GM23338 (cell line): ENCODE measurements at places on chromosomes 3 and 15. TPM values are rescaled to one million over a fixed set of nuclear protein-coding genes. Genes with fewer than 3 reads are reported as not detected.

GRCh38 chr15:89018207-89018606 lies 70.0 kb upstream of the ABHD2 start:
- H3K27ac ChIP-seq = no peak overlapping the region
- H3K36me3 ChIP-seq = peaks cover 9% of the 10 kb centered on the region; the same call in 1 of the 2 replicates
- peaks cover 34% of the 10 kb centered on the region for H3K4me1 ChIP-seq
- DNase-seq = no peak
- peaks cover 9% of the 10 kb centered on the region; the same call in 1 of the 2 replicates for H3K27me3 ChIP-seq

GRCh38 chr3:60812502-60812901 lies 438.8 kb downstream of the FHIT start:
- no peaks in the 10 kb centered on the region for H3K4me1 ChIP-seq
- H3K27me3 ChIP-seq = no peaks in the 10 kb centered on the region
- no peak for DNase-seq

Gene BUB1B
- total RNA-seq = 113 and 160 TPM in 2 replicates

Gene ADIPOQ
- total RNA-seq = not detected in 2 replicates

- H3K27ac ChIP-seq = no peak overlapping the region
- H3K36me3 ChIP-seq = no peaks in the 10 kb centered on the region
- no peaks in the 10 kb centered on the region for H3K27me3 ChIP-seq
These were observed 20.7 kb downstream of the HGD start for GRCh38 chr3:120661106-120661905.

Gene MUSTN1
- total RNA-seq = 1.4 TPM in 1 of 2 replicates, not detected in the other

DNA sequence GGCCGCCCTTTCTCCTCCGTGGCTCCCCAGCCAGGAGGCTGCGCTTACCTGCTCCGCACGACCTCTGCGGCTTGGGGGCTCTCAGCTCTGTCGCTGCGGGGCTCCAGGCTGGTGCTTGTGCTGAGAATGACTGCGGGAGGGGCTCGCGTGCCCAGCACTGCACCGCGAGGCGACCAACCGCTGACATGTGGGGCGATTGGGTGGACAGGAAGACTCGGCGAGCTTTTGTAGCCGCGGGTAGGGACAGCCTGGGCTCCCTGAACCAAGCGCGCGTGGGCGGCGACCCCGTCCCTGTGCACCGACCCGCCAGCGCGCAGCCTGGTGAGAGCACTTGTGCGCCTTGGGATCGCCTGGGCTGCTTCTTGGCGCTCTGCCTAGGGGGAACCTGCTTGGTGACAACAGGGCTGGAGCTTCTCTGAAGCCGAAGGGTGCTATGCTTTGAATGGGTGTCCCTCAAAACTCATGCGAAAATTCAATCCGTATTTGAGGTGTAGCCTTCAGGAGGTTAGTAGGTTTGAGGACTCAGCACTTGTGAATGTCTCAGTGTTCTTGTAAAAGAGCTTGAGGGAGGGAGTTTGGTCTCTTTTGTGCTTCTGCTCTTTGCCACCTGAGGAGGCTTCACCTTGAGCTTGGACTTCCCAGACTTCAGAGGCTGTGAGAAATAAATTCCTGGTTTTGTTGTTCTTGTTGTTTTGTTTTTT lies 50.4 kb downstream of the IL12A start:
- H3K27ac ChIP-seq = no peak overlapping the region
- H3K27me3 ChIP-seq = peaks cover 18% of the 10 kb centered on the region
- peaks cover 3% of the 10 kb centered on the region; the same call in 1 of the 2 replicates for H3K36me3 ChIP-seq
- H3K4me3 ChIP-seq = peak overlapping the region; percentile 64

DNA sequence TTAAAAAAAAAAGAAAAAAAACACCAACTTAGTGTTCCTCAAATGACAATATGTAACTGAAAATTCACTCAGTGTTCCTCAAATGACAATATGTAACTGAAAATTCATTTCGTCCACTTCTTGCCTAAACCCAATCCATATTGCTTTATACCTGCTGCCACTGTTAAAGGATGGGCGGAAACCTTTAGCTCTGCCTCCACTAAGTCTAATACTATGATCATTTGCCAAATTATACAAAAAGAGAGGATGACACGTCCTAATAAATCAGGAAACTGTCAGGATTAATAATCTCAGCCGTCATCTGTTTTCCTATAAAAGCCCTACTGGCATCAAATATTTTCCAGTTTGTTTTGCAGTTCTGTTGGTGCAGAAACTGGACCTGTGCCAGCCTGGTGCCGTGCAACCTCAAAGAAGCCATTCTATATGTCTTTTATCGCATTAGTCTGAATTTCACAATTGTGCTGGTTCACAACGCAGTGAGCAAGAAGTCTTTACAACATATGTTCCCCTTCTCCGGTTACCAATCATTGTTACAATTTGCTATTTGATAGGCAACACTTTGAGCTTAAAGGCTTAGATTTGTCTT lies 160.4 kb upstream of the KCNH8 start:
- H3K27ac ChIP-seq = no peak overlapping the region
- H3K4me3 ChIP-seq = no peak overlapping the region
- H3K27me3 ChIP-seq = no peaks in the 10 kb centered on the region
- no peaks in the 10 kb centered on the region for H3K36me3 ChIP-seq

GRCh38 chr3:177405191-177405672 lies 207.9 kb upstream of the TBL1XR1 start:
- H3K4me1 ChIP-seq = peaks cover 5% of the 10 kb centered on the region
- no peak for DNase-seq
- H3K36me3 ChIP-seq = no peaks in the 10 kb centered on the region
- no peaks in the 10 kb centered on the region for H3K27me3 ChIP-seq
- no peak overlapping the region for H3K27ac ChIP-seq

GRCh38 chr15:52480990-52481389 lies 47.7 kb downstream of the MYO5A start:
- H3K27ac ChIP-seq = no peak overlapping the region
- peaks cover 14% of the 10 kb centered on the region; the same call in 1 of the 2 replicates for H3K4me1 ChIP-seq
- DNase-seq = no peak
- no peak overlapping the region for H3K4me3 ChIP-seq
- no peaks in the 10 kb centered on the region for H3K36me3 ChIP-seq

Gene ANKRD63
- 0.59 and 0.74 TPM in 2 replicates for total RNA-seq

- no peak overlapping the region for H3K27ac ChIP-seq
- H3K27me3 ChIP-seq = no peaks in the 10 kb centered on the region
- DNase-seq = no peak
- H3K4me3 ChIP-seq = no peak overlapping the region
These were observed 764.0 kb upstream of the DPPA4 start for GRCh38 chr3:110101361-110101760.

DNA sequence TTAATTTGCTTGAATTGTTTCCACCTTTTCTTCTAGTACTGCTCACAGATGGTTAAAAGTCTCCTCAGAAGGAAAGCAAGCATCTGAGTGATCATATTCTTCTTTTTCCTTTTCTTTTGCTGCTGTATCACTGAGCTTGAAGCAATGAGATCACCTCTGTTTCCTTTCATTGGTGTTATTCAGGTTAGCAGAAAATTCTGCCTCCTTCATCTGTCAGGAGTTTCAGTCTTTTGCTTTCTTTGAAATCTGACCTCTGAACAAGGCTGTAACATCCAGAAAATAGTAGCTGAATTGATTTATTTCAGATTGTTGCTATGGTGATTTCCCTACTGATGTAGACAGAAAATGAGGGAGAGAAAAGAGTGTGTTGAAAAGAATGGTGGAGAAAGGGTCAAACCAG lies 343.0 kb downstream of the MFSD1 start:
- no peaks in the 10 kb centered on the region for H3K36me3 ChIP-seq
- no peak overlapping the region for H3K27ac ChIP-seq
- H3K27me3 ChIP-seq = no peaks in the 10 kb centered on the region
- no peak for DNase-seq
- H3K4me3 ChIP-seq = no peak overlapping the region
- H3K4me1 ChIP-seq = peaks cover 16% of the 10 kb centered on the region

- no peaks in the 10 kb centered on the region for H3K27me3 ChIP-seq
- H3K4me3 ChIP-seq = no peak overlapping the region
- no peak overlapping the region for H3K27ac ChIP-seq
These were observed 30.4 kb upstream of the LIMD1 start for GRCh38 chr3:45564172-45564571.

Gene PLOD2
- 30.5 and 31.7 TPM in 2 replicates for total RNA-seq

Gene MCTP2
- total RNA-seq = 5.5 and 6.1 TPM in 2 replicates

- no peak overlapping the region for H3K4me3 ChIP-seq
- no peaks in the 10 kb centered on the region for H3K27me3 ChIP-seq
- no peaks in the 10 kb centered on the region; the same call in 1 of the 2 replicates for H3K4me1 ChIP-seq
- DNase-seq = no peak
These were observed 77.4 kb upstream of the IQSEC1 start for GRCh38 chr3:13150624-13151023.
